Kasumi-1 (cell line): ENCODE measurements at places on chromosomes 7 and 10.

- no peak for DNase-seq
Measured at GRCh38 chr10:11156480-11156879, 138.8 kb downstream of the CELF2 start.

- no peak for DNase-seq
Measured at GRCh38 chr7:38658921-38659320, 27.7 kb upstream of the AMPH start.

- DNase-seq, result no peak
Measured at GRCh38 chr7:24508316-24508715, 64.9 kb upstream of the PALS2 start.

GRCh38 chr7:112970771-112971170 is 115.9 kb downstream of the GPR85 start:
- DNase-seq, result peak; percentile 43

DNA sequence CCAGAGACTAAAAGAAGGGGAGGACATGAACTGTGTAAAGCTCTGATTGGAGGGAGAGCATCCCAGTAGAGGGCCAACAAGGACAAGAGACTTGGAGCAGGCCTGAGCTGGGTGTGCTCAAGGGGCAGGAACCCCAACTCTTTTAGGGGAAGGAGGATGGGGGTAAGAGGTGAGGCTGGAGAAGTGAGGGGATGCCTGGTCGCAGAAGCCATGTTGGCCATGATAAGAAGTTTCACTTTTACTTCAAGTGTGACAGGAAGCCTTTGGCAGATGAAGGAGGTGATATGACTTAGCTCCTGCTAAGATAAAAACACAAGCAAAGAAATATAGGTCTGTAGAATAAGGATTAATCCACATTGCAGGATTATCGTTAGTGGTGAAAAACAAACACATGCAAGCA is 208.3 kb downstream of the JAZF1 start:
- no peak for DNase-seq

GRCh38 chr7:151695951-151696541 is 176.4 kb upstream of the RHEB start:
- DNase-seq, result no peak

DNA sequence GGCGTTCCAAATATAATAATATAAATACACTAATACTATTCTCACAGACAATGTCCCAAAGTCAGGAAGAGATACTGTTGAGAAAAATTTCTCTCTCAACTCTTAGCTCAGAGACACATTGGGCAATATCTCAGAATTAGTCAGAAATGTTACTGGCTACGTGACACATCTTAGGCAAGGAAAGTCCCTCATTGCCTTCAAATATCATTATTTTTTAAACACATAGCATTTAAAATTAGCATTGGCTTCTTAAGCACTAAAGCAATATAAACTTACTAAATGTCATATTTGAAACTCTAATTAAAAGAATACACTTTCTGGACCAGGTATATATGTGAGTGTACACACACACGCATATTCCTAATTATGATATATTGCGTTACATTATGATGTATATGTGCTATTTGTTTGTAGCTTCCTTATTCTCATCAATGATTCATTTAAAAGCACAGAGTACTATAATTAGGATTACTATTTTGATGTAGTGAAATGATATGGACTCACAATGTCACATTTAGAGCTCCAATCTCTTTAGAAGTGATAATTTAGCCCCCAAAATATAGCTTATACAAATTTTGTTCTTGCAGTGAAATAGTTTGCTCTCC is 255.8 kb downstream of the TWIST1 start:
- DNase-seq, result no peak

DNA sequence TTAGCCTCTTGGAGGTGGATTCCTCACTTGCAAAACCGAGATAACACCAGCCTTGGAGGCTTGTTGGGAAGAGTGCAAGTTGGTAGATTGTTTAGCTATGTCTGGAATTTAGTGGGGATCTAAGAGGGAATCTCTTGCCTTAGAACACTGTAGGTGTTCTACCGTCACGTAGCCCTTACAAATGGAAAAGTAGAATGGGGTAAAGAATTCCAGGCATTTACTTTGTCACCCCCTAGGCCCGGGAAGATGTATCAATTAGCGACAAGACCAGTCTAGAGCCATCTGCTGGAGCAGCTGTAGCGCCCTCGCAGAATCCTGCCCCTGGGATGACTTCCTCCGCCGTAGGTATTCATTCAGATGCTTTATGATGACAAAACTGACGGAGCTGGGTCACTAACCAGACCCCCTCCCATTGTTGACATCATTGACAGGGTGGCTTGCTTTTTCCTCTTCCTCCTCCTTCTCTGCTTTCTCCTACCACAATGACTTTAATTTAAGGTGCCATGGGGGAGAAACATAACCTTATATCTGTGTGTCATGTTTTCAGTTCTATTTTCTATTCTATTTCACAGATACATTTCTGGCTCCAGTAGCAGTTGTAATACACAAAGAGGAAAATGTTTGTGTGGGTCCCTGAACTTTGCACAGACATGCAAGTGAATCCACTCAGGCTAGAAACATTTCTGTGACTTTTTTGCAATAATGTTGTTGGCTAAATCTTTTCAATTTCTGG is 262.6 kb upstream of the LYZL1 start:
- DNase-seq, result no peak

- no peak for DNase-seq
Measured at GRCh38 chr7:133003052-133003910, 78.6 kb downstream of the CHCHD3 start.

DNA sequence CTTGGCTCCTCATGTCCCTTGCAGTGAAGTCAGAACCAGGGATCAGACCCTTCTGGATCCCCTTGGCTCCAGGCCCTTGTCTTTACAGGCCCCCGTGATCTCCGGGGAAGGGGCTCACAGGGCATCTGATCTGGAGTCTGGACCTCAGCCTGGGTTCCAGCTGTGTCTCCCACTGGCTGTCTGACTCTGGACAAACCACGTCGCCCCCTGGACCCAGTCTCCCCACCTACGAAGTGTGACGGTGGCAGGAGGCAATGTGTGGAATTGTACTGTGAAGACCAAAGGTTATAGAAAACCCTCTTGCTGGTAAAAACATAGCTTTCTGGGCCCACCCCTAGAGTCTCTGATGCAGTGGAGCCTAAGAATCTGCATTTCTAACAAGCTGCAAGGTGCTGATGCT is 15.5 kb upstream of the C10orf71 start:
- DNase-seq, result no peak

DNA sequence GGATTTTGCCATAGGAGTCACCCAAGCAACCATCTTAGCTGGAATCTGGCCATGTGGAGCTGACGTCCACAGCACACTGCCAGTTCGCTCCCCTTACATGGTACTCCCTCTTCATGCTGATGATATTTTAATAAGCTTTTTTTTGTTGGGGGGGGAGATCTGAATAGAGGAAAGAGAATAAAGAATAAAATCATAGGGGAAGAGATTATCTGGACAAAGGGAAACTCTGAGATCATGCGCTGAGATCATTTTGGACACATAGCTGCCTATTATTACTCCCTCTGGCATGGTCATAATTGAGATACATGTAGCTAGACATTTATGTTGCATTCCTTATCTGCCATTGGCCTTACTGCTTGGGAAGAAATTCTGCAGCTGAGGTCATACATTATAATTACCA is 282.7 kb downstream of the HTR7 start:
- DNase-seq, result no peak

DNA sequence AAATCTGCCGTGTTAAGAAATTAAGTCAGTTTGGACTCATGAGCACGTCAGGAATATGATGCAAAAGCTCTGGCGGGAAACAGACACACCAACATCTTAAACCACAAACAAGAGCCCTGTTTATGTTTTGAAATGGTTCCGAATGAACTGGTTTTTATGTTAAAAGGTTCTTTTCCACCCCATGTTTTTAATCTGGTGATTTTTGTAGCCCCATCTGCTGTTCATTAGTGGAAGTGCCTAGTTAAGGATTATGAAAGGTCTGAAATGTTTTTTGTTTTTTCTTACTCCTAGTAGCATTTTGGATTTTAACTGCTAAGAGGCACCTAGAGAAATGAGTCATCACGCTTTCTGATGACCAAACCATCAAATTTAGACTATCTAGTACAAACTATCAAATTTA is 404.1 kb upstream of the MKI67 start:
- DNase-seq, result peak; percentile 49

DNA sequence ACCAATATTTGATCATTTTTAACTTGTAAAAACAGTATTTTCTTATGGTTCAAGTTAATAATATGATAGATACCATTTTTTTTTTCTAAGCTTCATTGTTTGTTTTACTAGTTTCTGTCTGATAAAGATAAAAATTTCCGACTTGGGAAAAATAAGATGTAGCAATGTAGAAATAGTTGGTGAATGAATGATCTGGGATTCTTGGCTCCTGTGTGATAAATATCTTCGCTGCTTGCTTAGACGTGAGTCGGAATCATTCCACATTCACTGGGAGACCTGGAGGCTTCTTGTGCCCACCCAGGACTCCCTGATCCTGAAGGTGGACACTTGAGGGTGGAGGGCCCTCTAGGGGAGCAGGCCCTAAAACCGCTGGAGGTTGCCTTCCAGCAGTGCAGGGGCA is 47.9 kb downstream of the EXOC4 start:
- no peak for DNase-seq

GRCh38 chr10:5888843-5889623 is 660 bp downstream of the ANKRD16 start:
- peak; percentile 54 for DNase-seq

DNA sequence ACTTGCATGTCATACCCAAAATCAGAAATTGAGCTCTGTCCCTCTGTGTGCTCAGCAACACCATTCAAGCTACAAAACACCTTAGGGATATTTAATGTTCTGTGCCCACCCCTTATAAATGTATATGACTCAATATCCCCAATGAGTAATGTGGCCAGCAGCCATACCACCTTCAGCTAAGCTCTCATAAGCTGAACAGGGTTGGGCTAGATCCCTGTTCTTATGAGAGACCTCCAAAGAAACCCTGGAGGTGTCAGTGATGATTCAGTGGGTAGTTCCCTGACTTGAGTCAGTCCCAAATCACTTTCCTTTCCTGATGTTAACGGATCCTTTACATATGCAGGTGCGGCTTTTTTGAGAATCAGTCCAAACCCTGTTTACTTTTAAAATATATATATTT is 253.8 kb downstream of the CREB5 start:
- no peak for DNase-seq

GRCh38 chr10:101071885-101072433 is 10.2 kb downstream of the KAZALD1 start:
- no peak for DNase-seq

GRCh38 chr10:10804998-10805740 is 212.5 kb upstream of the CELF2 start:
- no peak for DNase-seq

- DNase-seq, result no peak
Measured at GRCh38 chr7:15068324-15068723, 165.8 kb upstream of the DGKB start.

GRCh38 chr7:36994456-36995112 is 270.3 kb upstream of the AOAH start:
- no peak for DNase-seq

DNA sequence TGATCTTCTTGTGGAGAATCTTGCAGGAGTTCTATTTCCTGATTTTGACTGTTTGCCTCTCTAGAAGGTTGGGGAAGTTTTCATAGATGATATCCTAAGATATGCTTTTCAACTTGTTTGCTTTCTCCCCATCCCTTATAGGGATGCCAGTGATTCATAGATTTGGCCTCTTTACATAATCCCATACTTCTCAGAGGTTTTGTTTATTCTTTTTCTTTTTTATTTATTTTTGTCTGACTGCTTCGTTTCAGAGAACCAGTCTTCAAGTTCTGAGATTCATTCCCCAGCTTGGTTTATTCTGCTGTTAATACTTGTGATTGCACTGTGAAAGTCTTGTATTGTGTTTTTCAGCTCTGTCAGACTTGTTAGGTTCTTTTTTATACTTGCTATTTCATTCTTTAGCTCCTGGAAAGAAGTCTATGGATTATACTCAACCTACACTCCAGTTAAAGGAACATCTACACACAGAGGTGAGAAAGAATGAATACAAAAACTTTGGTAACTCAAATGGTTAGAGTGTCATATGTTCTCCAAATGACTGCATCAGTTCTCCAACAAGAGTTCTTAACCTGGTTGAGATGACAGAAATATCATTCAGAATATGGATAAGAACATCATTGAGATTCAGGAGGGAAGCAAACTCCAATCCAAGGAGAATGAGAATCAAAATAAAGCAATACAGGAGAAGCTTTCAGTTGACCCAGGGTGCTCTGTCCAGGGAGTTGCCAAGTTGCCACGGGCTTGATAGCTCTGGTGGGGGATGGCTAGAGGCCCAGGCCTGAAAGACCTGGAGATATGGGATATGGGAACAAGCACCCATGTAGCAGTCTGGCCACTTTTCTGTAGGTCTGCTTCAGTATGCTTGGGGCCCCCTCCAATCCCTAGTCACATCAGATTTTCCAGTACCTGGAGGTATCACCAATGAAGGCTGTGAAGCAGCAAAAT is 150.3 kb downstream of the AHR start:
- no peak for DNase-seq

GRCh38 chr7:150365673-150366398 is 2.8 kb upstream of the REPIN1 start:
- DNase-seq, result peak; percentile 67

DNA sequence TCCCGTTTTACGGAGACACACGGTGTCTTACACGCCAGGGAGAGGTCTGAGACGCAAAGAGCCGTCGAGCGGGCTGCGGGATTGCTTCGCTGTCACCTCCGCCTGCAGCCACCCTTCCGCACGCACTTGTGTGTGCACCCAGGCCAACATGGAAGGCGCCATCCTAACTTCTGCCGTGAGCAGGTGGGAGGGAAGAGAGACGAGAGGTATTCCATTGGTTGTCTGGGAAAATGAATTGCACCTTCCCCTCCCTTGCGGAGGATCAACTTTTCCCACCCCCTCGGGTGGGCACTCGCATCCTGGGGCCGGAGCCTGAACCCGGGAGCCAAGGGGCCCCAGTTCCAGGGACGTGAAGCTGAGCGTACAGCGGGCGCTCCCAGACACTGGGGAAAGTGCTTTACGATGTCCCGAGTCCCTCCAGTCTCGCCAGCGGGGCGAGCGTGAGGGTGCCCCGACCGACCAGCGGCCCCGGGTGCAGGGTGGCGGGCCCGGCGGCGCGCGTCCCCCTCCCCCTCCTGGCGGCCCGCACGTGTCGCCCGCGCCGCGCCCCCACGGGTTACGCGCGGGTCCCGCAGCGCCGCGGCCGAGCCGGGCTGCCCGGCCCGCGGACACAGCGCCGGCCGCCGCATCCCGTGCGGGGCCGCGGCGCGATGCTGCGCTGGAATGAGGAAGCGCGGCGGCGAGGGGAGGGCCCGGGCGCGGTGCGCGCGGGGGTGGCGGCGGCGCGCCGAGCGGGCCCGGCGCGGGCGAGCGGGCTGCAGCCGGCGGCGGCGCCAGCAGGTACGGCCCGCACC is 984 bp upstream of the IKZF1 start:
- DNase-seq, result peak; percentile 43
